Esophagus muscularis mucosa (tissue), 4 donors: ENCODE measurements at places on chromosomes 6 and 20. TPM values are rescaled to one million over a fixed set of nuclear protein-coding genes. Genes with fewer than 3 reads are reported as not detected.
A peak's percentile ranks its signal among the peaks of the same experiment; 100 is the strongest.

The CUL7 gene
- total RNA-seq: 10.8 TPM

- peaks cover 13% of the 10 kb centered on the region for H3K4me1 ChIP-seq
- H3K4me3 ChIP-seq: no peak overlapping the region
- H3K36me3 ChIP-seq: no peaks in the 10 kb centered on the region
- peaks cover 89% of the 10 kb centered on the region for H3K27me3 ChIP-seq
Observed at GRCh38 chr6:106979435-106979884, 4.9 kb upstream of the CD24 start.

DNA sequence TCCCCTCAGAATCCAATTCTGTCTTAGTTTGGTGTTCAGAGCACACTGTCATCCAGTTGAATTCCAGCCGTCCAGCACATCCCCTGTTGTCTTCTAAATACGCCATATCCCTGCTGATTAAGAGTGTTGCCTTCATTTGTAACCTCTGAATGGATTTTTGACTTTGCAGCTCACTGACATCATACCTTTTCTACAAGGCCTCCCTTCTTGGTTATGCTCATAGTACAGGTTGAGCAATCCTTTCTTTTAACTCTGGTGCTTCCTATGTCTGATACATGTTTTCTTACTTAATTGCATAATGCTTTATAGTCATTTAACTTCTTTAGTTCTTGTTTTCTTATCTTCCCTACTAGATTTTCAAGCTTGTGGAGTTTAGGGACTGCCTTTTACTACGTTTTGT lies 36.4 kb downstream of the XRN2 start:
- no peak overlapping the region for H3K4me3 ChIP-seq
- no peaks in the 10 kb centered on the region for H3K27me3 ChIP-seq
- no peak overlapping the region for H3K27ac ChIP-seq
- no peak for DNase-seq
- H3K36me3 ChIP-seq: peaks cover 81% of the 10 kb centered on the region
- no peaks in the 10 kb centered on the region for H3K4me1 ChIP-seq

The ID1 gene
- 744 TPM for total RNA-seq

- peak overlapping the region; percentile 80 for H3K4me3 ChIP-seq
- DNase-seq: no peak
- peak overlapping the region; percentile 89 for H3K27ac ChIP-seq
- H3K4me1 ChIP-seq: peaks cover 85% of the 10 kb centered on the region
Observed at GRCh38 chr6:107493158-107494057, 3.5 kb downstream of the SOBP start.
